Calu3 (cell line): ENCODE measurements at places on chromosomes 2 and 18. TPM values are rescaled to one million over a fixed set of nuclear protein-coding genes. Genes with fewer than 3 reads are reported as not detected.

DNA sequence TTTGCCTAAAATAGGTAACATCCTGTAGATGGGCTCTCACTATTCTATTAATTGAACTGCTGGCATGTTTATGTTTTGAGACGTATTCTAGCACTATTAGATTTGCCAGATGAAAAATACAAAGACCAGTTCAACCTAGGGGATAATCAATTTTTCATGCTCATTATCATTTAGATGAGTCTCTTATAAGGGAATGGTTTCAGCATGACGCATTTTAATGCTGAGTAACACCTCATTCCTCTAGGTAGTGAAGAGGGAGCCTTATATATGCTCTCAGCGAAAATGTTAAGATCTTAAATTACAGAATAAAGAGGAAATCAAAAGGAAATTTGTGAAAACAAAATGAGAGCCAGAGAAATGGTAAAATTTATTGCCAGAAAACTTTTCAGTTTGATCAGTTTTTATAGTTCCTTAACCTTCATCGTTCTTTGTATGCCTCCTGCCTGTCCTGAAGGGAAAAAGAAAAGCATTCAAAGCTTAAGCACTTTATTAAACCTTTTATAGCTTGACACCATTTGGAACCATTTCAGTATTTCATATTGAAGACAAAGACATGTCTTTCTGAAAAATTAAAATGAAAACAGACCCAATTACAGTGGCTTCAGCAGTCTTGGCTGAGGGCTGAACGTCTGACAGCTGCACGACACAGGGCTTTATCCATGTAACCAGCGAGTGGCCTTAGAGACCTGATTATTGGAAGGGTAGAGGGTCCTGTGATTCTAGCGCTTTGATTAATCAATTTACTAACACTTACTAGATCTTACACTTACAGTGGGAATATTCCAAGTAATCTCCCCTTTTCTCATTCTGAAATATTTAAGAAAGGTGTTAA, 112.8 kb downstream of the ADCYAP1 start:
- H3K27me3 ChIP-seq = peaks cover 37% of the 10 kb centered on the region
- H3K4me3 ChIP-seq = no peak overlapping the region
- H3K27ac ChIP-seq = no peak overlapping the region
- H3K4me1 ChIP-seq = no peaks in the 10 kb centered on the region

CYP1B1 gene
- total RNA-seq = 34.4 and 36.5 TPM in 2 replicates

GRCh38 chr2:239735131-239735828, 289.9 kb downstream of the NDUFA10 start:
- no peaks in the 10 kb centered on the region for H3K4me1 ChIP-seq
- no peak overlapping the region for H3K4me3 ChIP-seq
- H3K36me3 ChIP-seq = peaks cover 5% of the 10 kb centered on the region
- H3K27ac ChIP-seq = no peak overlapping the region

M1AP gene
- not detected in 2 replicates for total RNA-seq

DNA sequence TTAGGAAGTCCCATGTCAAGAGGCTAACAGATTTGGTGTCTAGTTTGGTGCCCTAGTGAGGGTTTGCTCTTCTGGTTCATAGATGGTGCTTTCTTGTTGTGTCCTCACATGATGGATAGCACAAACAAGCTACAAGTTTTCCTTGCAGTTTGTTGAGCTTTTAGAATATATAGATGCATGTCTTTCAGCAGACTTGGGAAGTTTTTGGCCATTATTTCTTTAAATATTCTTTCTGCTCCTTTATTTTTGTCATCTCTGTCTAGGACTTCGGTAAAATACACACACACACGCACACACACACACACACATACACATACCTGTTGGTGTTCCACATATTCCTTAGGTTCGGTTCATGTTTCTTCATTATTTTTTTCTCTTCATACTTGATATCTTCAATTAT, 81.5 kb upstream of the TEX51 start:
- no peak for DNase-seq
- H3K4me1 ChIP-seq = no peaks in the 10 kb centered on the region
- H3K27ac ChIP-seq = no peak overlapping the region
- H3K27me3 ChIP-seq = peaks cover 19% of the 10 kb centered on the region

GRCh38 chr2:19753818-19754217, 148.0 kb downstream of the TTC32 start:
- H3K36me3 ChIP-seq = no peaks in the 10 kb centered on the region
- H3K4me3 ChIP-seq = no peak overlapping the region
- H3K27me3 ChIP-seq = peaks cover 40% of the 10 kb centered on the region
- H3K27ac ChIP-seq = no peak overlapping the region
- H3K4me1 ChIP-seq = peaks cover 8% of the 10 kb centered on the region

DNA sequence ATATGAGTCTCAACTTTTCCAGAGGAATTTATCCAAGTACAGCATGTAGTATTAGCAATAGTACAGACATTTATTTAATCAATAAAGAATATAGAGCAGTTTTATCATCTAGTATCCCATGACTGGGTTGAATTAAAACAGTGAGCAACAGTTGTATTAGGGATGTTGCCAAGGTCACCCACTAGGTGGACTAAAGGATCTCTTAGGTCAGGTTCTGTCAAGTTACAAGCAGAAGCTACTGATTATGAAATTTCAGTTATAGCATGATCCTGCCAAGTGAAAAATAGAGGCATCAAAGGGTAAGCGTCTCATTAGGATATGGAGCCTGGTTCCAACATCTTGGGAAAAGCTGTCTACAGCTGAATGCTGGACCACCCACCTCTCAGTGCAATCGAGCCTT, 52.1 kb upstream of the LAPTM4A start:
- H3K4me3 ChIP-seq = no peak overlapping the region
- H3K4me1 ChIP-seq = peaks cover 9% of the 10 kb centered on the region
- no peak overlapping the region for H3K27ac ChIP-seq

TPGS2 gene
- total RNA-seq = 152 and 160 TPM in 2 replicates

PKDCC gene
- 11.3 and 12.5 TPM in 2 replicates for total RNA-seq

DNA sequence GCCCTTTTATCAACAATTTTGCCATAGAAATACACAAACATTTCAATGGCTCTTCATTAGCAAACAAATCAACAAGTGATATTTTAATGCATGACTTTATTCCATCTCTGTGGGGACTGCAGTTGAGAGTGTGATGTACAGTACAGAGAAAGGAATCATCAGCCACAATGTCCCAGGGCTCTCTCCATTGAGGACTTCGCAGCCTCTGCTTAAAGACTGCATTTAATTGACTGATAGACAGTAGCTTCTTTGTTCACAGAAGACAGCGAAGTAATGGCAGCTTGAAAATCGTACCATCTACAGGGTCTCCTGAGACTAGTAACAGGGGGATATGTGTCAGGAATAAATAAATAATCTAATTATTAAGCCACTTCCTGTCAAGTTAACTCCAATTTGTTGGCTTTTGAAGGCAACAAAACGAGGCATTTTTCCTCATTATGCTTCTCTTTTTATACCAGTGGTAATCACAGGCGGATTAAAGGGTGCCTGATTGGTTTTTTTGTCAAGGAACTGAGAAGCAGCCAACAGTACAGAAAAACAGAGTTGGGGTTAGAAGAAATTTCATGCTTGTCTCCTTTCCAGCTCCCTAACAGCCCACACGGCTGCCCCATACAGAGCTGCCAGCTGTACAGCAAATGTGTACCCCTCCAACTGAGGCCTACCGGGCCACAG, 164.3 kb downstream of the ZNF521 start:
- no peaks in the 10 kb centered on the region for H3K36me3 ChIP-seq
- no peak overlapping the region for H3K4me3 ChIP-seq
- H3K27me3 ChIP-seq = peaks cover 63% of the 10 kb centered on the region
- H3K27ac ChIP-seq = no peak overlapping the region

DNA sequence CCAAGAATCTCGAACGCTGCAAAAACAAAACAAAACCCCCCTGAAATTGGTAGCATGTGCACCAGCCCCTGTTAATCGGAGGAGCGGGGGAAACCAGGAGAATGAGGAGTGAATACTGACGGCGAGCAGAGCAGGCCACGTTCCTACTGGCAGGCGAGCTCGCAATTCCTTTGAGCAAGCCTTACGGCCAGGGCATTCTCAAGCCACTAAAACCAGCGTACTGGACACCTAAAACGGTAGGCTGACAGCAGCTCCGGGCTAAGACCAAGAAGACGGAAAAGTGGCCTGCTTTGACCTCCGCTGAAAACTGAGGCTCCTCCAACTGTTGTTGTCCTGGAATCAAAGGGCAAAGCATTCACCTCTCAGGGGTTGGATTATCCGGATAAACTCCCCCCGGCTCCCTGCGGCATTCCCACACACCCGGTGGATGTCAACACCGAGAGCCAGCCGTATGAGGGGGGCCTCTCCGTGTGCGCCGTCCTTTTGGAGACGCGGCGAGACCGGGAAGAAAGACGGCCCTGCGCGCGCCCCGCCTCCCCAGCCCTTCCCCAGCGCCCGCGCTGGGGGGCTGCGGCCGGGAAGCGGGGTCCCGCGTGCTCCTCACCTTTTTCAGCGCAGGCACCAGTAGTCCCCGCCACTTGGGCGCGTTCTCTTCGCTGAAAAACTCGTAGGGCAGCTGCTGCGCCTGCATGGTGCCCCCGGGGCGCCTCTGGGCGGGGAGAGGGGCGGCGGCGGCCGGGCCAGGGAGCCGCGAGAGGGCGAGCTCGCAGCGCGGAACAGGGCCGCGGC, 925 bp downstream of the SOS1 start:
- H3K4me1 ChIP-seq = peaks cover 25% of the 10 kb centered on the region
- H3K27ac ChIP-seq = peak overlapping the region; percentile 67
- no peaks in the 10 kb centered on the region for H3K27me3 ChIP-seq
- peaks cover 41% of the 10 kb centered on the region for H3K36me3 ChIP-seq

GRCh38 chr18:23661735-23662308, 889 bp downstream of the ANKRD29 start:
- peaks cover 22% of the 10 kb centered on the region for H3K27me3 ChIP-seq
- H3K4me1 ChIP-seq = peaks cover 18% of the 10 kb centered on the region
- peak overlapping the region; percentile 79 for H3K4me3 ChIP-seq
- DNase-seq = no peak
- no peak overlapping the region for H3K27ac ChIP-seq

- H3K27ac ChIP-seq = no peak overlapping the region
- H3K4me1 ChIP-seq = peaks cover 10% of the 10 kb centered on the region
- H3K27me3 ChIP-seq = peaks cover 23% of the 10 kb centered on the region
- no peaks in the 10 kb centered on the region for H3K36me3 ChIP-seq
These were observed 336.2 kb downstream of the TXNL1 start for GRCh38 chr18:56302156-56302555.

GRCh38 chr2:64025741-64026140, 6.5 kb upstream of the VPS54 start:
- H3K36me3 ChIP-seq = no peaks in the 10 kb centered on the region
- no peak overlapping the region for H3K27ac ChIP-seq
- H3K4me3 ChIP-seq = no peak overlapping the region
- H3K4me1 ChIP-seq = peaks cover 1% of the 10 kb centered on the region

CDH19 gene
- 0.27 and 0.33 TPM in 2 replicates for total RNA-seq

PPP1R1C gene
- total RNA-seq = 2.0 and 2.7 TPM in 2 replicates

GRCh38 chr2:204177977-204178522, 241.5 kb downstream of the ICOS start:
- no peaks in the 10 kb centered on the region for H3K4me1 ChIP-seq
- H3K36me3 ChIP-seq = no peaks in the 10 kb centered on the region
- no peak overlapping the region for H3K4me3 ChIP-seq
- H3K27ac ChIP-seq = no peak overlapping the region
- DNase-seq = peak; percentile 51
- H3K27me3 ChIP-seq = peaks cover 44% of the 10 kb centered on the region

ARHGEF33 gene
- 0.34 and 0.71 TPM in 2 replicates for total RNA-seq

REG3A gene
- total RNA-seq = not detected in 2 replicates

TFCP2L1 gene
- 21.1 and 29.8 TPM in 2 replicates for total RNA-seq

GRCh38 chr2:162118166-162119031, 33.6 kb downstream of the GCG start:
- H3K4me1 ChIP-seq = no peaks in the 10 kb centered on the region
- DNase-seq = peak; percentile 41
- H3K27ac ChIP-seq = no peak overlapping the region
- H3K36me3 ChIP-seq = no peaks in the 10 kb centered on the region
- no peaks in the 10 kb centered on the region for H3K27me3 ChIP-seq

- peaks cover 37% of the 10 kb centered on the region for H3K36me3 ChIP-seq
- H3K4me3 ChIP-seq = peak overlapping the region; percentile 57
- no peaks in the 10 kb centered on the region for H3K27me3 ChIP-seq
- peak overlapping the region; percentile 94 for H3K27ac ChIP-seq
These were observed 9.9 kb downstream of the SGPP2 start for GRCh38 chr2:222434204-222434603.

- no peak overlapping the region for H3K27ac ChIP-seq
- H3K27me3 ChIP-seq = no peaks in the 10 kb centered on the region
- DNase-seq = no peak
- H3K4me1 ChIP-seq = no peaks in the 10 kb centered on the region
- no peak overlapping the region for H3K4me3 ChIP-seq
These were observed 323.1 kb downstream of the SLC8A1 start for GRCh38 chr2:40128796-40129195.

GRCh38 chr2:128245813-128246212, 72.9 kb downstream of the HS6ST1 start:
- no peak for DNase-seq
- H3K27ac ChIP-seq = no peak overlapping the region
- H3K27me3 ChIP-seq = peaks cover 23% of the 10 kb centered on the region

ASTL gene
- total RNA-seq = not detected in 2 replicates

DNA sequence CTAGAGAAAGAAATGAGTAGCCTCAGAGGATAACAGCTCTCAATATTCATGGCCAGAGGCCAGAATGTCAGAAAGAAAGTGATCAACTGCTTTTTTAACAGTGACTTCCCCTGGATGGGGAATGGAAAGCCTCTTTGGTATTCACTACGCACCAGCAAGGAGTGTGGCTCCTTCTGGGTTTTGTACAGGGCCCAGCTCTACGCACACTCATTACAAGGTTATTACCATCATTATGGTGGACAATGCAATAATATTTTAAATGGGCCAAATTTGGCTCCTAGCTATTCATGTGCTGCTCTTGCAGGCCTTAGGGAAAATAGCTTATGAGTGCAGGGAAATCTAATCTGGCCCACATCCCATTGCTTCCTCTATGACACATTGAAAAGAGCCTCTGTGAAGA, 1149.5 kb upstream of the FANCL start:
- no peaks in the 10 kb centered on the region for H3K27me3 ChIP-seq
- H3K4me3 ChIP-seq = no peak overlapping the region
- H3K4me1 ChIP-seq = no peaks in the 10 kb centered on the region

DNA sequence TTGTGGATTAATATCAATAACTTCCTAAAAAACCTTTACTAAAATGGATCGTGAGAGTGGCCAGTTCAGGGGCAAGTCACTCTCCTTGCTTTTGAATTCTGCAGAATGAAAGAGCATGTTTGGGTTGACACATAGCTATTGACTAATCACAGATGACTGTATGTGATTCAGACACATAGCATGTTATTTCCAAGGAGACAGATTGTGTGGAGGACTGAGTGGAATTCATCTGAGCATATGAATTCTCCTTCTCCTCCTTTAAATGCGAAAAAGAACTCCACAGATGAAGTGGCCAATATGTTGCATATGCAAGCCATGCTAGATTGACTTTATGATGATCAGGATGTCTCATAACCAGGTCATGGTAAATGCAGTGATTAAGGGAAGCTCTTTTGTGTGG, 249.4 kb upstream of the FAM98A start:
- no peaks in the 10 kb centered on the region for H3K27me3 ChIP-seq
- H3K27ac ChIP-seq = no peak overlapping the region
- no peaks in the 10 kb centered on the region for H3K36me3 ChIP-seq
- no peak overlapping the region for H3K4me3 ChIP-seq
- no peak for DNase-seq

MTERF4 gene
- total RNA-seq = 30.8 and 33.6 TPM in 2 replicates

GRCh38 chr2:226310146-226310545, 489.5 kb downstream of the IRS1 start:
- no peaks in the 10 kb centered on the region for H3K27me3 ChIP-seq
- H3K27ac ChIP-seq = no peak overlapping the region
- H3K4me1 ChIP-seq = peaks cover 9% of the 10 kb centered on the region
- no peaks in the 10 kb centered on the region for H3K36me3 ChIP-seq
- H3K4me3 ChIP-seq = no peak overlapping the region

GRCh38 chr2:8849327-8849726, 11.9 kb upstream of the KIDINS220 start:
- no peaks in the 10 kb centered on the region for H3K36me3 ChIP-seq
- H3K27ac ChIP-seq = no peak overlapping the region
- no peak overlapping the region for H3K4me3 ChIP-seq
- H3K27me3 ChIP-seq = peaks cover 10% of the 10 kb centered on the region
